Breast epithelium (tissue), 4 donors: ENCODE measurements at places on chromosomes 2 and 18. TPM values are rescaled to one million over a fixed set of nuclear protein-coding genes. Genes with fewer than 3 reads are reported as not detected.

DNA sequence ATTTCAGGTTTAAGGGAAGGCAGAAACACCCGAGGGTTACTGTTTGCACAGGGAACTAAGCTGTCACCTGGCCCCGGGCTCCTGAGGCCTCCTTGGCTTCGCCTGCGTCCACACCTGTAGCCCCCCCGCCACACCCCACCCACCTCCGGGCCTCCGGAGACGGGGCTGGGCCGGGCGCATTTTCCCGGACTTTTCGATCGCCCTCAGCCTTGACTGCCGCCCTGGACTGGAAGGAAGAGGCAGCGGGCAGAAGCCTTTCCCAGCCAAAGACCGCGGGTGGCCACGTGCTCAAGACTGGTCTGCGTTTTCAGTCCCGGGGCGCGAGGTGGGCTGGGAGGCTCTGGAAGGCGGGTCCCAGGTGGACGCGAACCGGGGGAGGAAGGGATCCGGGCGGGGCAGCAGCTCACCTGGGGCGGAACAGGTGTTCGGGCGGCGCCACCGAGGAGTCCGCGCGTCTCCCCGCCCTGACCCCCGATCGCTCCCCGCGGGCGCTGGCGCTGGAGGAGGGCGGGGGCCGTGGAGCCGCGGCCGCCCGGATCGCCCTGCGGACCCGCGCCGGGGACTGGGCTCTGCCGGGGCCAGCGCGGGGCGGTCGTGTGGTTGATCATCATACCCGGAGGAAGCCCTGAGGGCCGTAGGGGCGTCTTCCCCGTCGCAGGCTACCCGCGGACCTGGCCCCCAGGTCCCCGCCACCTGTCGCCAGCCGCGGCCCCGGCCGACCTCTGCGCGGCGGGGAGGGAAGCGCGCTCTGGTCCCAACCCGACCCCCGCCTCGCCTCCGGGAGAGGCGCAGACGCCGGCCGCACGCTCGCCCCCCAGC is 3.2 kb downstream of the ID2 start:
- DNase-seq, result peak; percentile 49

DNA sequence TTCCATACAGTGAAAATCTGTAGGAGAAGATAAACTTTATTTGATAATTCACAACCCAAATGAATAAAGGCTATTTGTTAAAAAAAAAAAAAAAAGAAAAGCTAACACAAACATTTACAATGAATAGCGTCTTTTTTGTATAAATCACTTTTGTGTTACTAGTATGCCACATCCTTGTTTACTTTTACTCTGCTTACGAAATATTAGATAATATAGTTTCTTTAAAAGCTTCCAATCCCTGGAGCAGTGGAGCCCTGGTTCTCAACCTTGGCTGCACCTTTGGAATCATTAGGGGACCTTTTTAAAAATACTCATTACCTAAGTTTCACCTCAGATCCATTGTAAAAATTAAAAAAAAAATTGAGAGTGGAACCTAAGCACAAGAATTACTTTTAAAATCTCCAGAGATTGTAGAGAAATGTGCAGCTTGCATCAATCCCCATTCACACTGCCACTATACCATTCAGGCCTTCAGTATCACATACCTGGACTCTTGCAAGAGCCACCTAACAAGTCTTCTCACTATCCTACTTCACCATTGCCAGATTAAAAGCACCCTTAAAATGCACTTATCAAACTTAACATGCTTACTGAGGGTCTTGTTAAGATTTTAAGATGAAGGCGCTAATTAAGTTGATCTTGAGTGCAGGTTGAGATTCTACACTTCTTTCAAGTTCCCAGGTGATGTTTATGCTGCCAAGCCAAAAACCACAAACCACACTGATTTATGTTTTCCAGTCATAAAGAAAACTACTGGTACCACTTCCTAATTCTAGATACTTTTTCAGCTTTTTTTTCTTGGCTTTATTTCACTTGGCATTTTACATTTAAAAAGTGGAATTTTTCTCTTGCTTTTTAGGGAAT is 59.7 kb upstream of the ZC3H15 start:
- no peak for DNase-seq

GRCh38 chr2:222833410-222833809 is 27.4 kb upstream of the ACSL3 start:
- DNase-seq, result no peak

GRCh38 chr2:203599509-203599908 is 64.4 kb upstream of the RAPH1 start:
- DNase-seq, result no peak

- no peak for DNase-seq
These were observed 103.7 kb upstream of the ZNF521 start for GRCh38 chr18:25455646-25456045.

GRCh38 chr2:235605312-235606003 is 111.6 kb downstream of the AGAP1 start:
- peak; percentile 41 for DNase-seq

DNA sequence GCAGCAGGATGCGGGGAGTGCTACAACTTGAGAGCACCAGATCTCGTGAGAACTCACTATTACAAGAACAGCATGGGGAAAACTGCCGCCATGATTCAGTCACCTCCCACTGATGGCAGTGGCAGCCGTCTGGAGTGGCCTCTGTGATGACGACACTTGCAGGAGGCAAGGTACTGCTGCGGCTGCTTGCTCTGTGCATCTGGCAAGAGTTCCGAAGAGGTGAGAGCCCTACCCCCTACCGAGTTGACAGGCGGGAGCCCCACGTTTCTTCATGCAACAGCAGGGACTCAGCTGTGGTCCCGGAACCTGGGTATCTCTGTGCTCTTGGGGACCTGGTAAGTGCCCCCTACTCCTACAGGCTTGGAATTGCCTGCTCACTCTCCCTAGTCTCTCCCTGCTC is 1672.7 kb upstream of the TMEFF2 start:
- DNase-seq, result no peak

DNA sequence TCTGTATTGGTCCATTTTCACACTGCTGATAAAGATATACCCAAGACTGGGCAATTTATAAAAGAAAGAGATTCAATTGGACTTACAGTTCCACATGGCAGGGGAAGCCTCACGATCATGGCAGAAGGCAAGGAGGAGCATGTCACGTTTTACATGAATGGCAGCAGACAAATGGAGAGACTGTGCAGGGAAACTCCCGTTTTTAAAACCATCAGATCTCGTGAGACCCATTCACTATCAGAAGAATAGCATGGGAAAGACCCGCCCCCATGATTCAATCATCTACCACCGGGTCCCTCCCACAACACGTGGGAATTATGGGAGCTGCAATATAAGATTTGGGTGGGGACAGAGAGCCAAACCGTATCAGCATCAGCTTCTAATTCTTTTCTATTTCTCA is 217.0 kb downstream of the ANAPC1 start:
- DNase-seq, result no peak

DNA sequence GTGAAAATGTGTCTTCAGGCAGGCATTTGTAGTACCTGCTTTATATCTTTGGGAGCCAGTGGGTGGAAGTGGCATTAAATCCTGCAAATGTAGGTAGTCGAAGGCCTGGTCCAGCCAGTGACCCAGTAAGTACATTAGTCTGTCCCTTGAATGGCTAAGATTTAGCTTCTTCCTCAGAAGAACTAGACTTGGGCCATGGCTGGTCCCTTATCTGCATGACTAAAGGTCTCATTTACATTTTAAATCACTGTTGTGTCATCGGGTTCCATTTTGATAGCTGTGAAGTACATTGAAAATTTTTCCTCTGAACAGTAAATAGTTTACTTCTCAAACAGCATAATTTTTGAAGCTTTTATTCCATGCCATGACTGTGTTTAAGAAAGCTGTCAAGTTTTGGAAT is 438.4 kb upstream of the KLHL29 start:
- DNase-seq, result no peak

DNA sequence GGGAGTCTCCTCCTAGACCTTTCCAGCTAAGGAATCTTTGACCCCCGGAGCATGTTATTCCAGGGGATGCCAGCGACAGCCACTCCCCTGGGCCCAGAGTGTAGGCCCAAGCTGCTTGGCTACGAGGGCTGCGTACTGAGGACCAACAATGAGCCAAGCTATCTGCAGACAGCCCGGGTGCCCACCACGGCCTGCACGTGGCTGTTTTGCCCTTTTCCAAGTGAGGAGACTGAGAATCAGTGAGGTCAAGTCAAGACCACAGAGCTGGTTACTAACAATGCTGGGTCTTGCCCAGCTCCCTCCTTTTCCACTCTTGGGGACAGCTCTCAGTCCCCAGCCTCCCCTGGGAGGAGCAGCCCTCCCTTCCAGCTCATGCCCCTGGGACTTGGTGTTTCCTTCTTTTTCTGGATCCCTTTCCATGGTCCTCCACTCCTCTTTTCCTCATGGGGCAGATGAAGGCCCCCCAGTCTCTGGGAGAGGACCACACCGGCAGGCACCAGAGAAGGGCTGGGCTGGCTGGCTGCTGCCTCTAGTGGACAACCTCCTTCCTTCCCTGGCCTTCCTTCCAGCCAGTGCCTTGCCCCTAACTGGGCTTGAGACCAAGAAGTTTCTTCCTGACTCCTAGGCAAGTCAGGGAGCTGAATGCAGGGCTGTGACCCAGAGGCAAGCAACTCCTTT is 550 bp upstream of the MALL start:
- no peak for DNase-seq

GRCh38 chr2:121276341-121276740 is 8.7 kb downstream of the TFCP2L1 start:
- DNase-seq, result no peak

The DSG1 gene
- total RNA-seq, result 2.6 TPM

The NMUR1 gene
- not detected for total RNA-seq

The LYPD1 gene
- 1.9 TPM for total RNA-seq

The OR6B2 gene
- not detected for total RNA-seq

The TLX2 gene
- not detected for total RNA-seq

The GAD1 gene
- total RNA-seq, result 0.15 TPM

The GALNT14 gene
- 4.3 TPM for total RNA-seq

The HRH4 gene
- total RNA-seq, result 0.29 TPM
